ENCODE measurements at places on chromosomes 12 and 14.

DNA sequence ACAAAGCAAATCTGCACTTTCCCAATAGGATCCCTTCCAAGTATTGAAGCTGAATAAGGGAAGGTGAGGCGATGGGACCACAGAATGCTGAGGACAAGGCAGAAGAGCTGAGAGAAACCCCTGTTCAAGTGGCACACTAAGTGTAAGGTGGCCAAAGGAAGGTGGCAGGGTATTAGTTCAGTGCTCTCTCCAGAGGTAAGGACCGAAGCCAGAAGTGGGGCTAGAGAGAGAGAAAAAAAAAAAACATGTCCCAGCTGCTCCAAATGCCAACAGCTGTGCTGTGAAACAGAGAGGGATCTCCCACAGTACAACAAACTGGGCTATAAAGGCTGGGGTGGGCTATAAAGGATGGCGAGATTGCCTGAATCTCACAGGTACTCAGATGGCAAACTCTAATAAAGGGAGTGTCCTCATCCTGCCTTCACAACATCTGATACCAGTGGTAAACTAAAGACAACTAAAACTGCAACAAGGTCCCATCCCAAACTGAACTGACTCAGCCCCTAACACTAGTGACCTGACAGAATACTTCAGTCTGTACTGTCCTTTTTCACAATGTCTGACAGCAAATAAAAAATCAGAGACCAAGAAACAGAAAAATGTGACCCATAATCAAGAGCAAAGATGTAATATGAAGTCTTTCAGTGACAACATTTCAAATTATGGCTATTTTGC is 47.9 kb downstream of the CDK17 start:
- H3K4me1 ChIP-seq: peaks cover 10% of the 10 kb centered on the region
- H3K36me3 ChIP-seq: no peaks in the 10 kb centered on the region
- no peak overlapping the region for H3K4me3 ChIP-seq
- no peak for DNase-seq
- H3K27ac ChIP-seq: no peak overlapping the region
- H3K27me3 ChIP-seq: no peaks in the 10 kb centered on the region

DNA sequence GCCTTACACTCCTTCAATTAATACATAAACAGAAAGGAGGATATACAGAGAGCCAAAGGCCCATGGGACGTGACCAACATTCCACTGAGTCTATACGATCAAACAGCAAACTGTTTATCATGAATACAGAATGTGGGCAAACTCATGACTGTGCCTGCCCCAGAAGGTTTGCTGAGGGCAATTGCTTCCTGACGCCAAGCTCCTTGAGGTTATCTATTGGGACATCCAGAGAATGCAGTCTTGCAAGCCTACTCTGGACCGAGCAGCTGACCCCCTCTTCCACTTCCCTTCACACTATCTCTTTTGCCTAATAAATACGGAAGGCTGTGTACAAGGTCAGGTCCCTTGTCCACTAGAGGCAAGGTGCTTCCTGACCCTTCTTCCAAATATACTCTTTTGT is 18.5 kb upstream of the SLC10A1 start:
- H3K27ac ChIP-seq: no peak overlapping the region
- no peak overlapping the region for H3K4me3 ChIP-seq
- no peaks in the 10 kb centered on the region for H3K36me3 ChIP-seq
- no peak for DNase-seq

DNA sequence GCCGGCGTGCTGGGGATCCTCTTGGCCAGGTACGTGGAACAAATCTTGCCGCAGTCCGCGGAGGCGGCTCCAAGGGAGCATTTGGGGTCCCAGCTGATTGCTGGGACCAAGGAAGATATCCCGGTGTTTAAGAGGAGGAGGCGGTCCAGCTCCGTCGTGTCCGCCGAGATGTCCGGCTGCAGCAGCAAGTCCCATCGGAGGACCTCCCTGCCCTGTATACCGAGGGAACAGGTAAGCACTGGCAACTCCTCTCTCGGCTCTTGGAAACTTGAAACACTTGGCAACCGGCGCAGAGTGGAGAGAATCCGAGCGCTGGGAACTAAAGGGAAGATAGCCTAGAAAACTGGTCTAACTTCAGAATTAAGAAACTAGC is 1.7 kb downstream of the PDE3A start:
- peaks cover 5% of the 10 kb centered on the region for H3K4me1 ChIP-seq
- peak; percentile 32 for DNase-seq
- no peak overlapping the region for H3K27ac ChIP-seq
- peak overlapping the region; percentile 89 for H3K4me3 ChIP-seq
- H3K36me3 ChIP-seq: no peaks in the 10 kb centered on the region
- H3K27me3 ChIP-seq: no peaks in the 10 kb centered on the region

DNA sequence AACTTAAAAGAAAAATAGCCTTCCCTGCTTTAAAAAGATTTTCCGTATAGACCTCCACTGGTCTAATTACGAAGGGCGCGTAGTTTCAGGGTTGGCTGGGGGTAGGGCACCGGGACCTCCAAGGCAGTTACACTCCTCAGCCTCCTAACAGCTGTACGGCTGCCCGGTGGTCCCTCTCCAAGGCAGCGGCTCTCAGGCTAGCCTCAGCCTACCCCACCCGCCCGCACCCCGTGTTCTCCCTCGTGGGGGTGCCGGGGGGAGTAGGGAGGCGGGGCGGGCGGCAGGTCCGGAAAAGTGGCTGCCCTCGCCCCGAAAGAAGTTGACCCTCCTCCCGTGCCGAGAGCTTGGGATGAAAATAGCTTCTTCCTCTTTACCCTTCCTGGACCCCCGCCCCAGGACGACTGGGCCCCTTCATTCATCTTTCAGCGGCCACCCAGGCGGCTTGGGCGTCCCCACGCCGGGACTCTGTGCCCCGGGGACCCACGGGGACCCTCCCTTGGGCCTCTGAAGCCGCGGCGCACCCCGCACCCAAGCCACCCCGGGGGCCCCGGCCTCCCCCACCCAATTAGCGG is 991 bp upstream of the RCOR1 start:
- peaks cover 20% of the 10 kb centered on the region for H3K4me1 ChIP-seq
- H3K36me3 ChIP-seq: no peaks in the 10 kb centered on the region
- H3K27ac ChIP-seq: peak overlapping the region; percentile 62
- peak; percentile 52 for DNase-seq
- no peaks in the 10 kb centered on the region for H3K27me3 ChIP-seq

DNA sequence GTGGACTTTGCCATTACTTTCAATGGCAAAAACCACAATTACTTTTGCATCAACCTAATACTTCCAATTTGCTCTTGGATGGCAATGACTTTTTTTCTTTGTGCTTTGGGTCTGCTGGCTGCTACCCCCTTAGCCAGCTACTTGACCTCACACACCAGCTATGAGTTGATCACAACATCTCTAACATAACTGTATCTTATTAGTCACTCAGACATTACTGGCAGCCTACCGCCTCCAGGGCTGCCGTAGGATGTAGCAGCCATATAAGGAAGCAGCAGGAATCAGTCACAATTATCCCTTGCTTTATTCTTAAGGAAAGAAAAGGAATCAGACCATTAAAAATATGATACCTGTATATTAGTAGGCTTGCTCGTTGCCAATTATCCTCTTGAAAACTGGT is 260.5 kb downstream of the ADAMTS20 start:
- H3K27me3 ChIP-seq: no peaks in the 10 kb centered on the region
- no peak for DNase-seq
- H3K36me3 ChIP-seq: no peaks in the 10 kb centered on the region
- peak overlapping the region; percentile 33 for H3K27ac ChIP-seq
- H3K4me3 ChIP-seq: no peak overlapping the region

- no peak overlapping the region for H3K4me3 ChIP-seq
- H3K27me3 ChIP-seq: no peaks in the 10 kb centered on the region
- peaks cover 4% of the 10 kb centered on the region for H3K4me1 ChIP-seq
- no peaks in the 10 kb centered on the region for H3K36me3 ChIP-seq
- H3K27ac ChIP-seq: no peak overlapping the region
Observed at GRCh38 chr12:116184763-116185162, 92.7 kb downstream of the MED13L start.

DNA sequence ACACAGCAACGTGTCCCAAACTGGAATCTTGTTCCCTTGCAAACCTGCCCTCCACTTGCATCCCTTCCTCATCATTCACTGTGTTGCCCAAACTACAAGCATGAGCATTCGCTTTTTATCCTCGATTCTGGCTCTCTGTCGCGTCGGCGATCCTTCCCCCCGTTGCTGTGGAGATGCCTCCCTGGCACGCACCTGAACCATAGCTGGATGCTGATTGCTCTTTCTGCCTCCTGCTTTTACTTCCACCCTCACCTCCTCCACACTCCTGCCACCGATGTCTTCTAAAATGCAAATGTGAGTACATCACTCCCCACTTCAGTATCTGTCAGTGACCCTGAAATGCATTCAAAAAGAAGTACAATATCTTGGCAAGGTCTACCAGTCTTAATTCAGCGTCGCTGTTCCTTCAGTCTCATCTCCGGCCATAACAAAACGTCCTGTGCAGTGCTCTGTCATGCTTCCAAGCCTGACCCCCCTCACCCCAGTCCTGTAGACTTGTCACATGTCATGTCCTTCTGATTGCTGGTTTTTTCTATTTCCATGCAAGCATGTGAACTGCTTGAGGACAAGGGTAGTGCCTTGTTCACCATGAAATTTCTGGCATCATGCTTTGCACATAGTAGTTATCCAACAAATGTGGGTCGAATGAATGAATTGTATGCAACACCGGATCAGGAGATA is 2.5 kb upstream of the PPP2R5C start:
- H3K36me3 ChIP-seq: peaks cover 6% of the 10 kb centered on the region
- no peak overlapping the region for H3K27ac ChIP-seq
- no peak overlapping the region for H3K4me3 ChIP-seq
- peaks cover 3% of the 10 kb centered on the region for H3K4me1 ChIP-seq
- H3K27me3 ChIP-seq: peaks cover 33% of the 10 kb centered on the region

DNA sequence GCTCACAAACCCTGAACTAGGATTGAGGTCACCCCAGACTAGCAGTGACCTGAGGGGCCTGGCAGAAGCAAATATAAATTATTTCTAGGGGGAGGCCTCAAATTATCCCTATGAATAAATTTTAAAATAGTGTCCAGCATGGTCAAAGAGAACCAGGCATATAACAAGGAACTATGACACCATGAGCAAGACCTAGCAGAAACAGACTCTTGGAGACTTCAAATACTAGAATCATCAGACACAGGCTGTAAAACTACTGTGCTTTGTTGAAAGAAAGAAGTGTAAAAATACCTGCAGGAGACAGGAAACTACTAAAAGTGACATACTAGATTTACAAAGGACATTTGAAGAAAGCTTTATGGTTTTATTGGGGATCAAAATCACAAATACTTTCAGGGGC is 3.2 kb upstream of the BCL7A start:
- no peak overlapping the region for H3K4me3 ChIP-seq
- DNase-seq: no peak
- no peak overlapping the region for H3K27ac ChIP-seq
- no peaks in the 10 kb centered on the region for H3K36me3 ChIP-seq
- H3K4me1 ChIP-seq: peaks cover 8% of the 10 kb centered on the region

- H3K36me3 ChIP-seq: no peaks in the 10 kb centered on the region
- DNase-seq: peak; percentile 5
- no peaks in the 10 kb centered on the region for H3K27me3 ChIP-seq
Observed at GRCh38 chr12:102513739-102514138, 33.4 kb upstream of the IGF1 start.

All from mesenchymal stem cell (in vitro differentiated cells and primary cell).